RWPE1 (cell line): ENCODE measurements at places on chromosomes 12 and 14.
A peak's percentile ranks its signal among the peaks of the same experiment; 100 is the strongest.

GRCh38 chr12:80170915-80171314, 71.6 kb downstream of the OTOGL start:
- DNase-seq: no peak

DNA sequence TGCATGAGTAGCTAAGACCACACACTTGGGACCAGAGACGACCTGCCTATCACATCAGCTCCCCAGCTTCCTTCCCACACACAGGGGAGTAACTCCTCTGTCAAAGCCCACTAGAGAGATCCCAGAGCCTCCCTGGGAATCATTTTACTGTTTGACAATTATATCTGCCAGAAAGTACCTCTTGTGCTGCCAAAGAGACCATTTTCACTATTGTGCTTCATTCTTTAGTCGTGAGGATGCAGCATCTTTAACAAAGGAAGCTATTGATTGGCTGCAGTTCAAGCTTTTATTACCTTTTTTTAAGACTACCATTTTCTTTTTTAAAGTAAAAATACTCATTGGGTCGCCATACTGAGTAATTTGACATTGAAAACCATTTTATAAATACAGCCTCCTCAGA, 194.5 kb upstream of the RGS6 start:
- DNase-seq: no peak

DNA sequence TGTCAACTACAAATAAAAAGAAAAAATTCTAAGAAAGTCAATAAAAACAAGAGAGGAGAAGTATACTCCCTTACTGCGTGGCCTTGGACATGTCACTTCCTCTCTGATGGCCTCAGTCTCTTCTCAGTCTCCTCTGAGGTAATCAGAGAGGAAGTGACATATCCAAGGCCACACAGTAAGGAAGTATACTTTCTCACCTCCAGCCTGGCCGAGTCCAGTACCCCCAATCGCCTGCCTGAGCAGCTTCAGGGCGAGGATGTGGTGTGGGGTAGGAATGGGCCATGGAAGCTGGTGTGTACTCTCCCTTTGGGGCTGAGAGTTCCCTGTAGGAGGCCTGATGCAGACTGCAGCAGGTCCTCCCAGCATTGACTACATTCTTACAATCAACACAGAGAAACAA, 15.8 kb downstream of the VDR start:
- DNase-seq: no peak

- DNase-seq: no peak
Measured at GRCh38 chr12:93363841-93364297, 13.9 kb upstream of the NUDT4 start.

DNA sequence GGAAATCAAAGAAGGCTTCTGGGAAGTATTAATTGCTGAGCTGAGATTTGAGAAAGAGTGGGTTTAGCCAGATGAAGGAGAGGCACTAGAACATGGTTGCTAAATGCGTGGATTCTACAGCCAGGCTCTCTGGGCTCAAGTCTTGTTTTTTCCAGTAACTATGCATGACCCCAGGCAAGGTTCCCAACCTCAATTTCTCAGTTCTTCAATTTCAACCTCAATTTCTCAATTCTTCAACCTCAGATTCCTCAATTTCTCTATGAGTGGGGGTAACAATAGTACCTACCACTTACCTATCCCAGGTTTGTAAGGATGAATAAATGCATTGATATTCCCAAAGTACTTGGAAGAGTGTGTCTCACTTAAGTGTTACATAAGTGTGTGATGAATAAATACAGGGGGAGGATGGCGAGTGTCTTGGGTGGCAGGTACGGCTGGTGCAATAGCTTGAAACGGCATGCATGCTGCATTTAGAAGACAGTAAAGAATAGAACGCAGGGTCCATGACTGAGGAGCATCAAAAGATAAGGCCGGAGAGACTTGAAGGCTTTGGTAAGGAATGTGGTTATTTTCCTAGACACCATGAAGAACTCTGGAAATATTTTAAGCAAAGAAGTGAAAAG, 149.1 kb upstream of the ATP2B1 start:
- DNase-seq: no peak

DNA sequence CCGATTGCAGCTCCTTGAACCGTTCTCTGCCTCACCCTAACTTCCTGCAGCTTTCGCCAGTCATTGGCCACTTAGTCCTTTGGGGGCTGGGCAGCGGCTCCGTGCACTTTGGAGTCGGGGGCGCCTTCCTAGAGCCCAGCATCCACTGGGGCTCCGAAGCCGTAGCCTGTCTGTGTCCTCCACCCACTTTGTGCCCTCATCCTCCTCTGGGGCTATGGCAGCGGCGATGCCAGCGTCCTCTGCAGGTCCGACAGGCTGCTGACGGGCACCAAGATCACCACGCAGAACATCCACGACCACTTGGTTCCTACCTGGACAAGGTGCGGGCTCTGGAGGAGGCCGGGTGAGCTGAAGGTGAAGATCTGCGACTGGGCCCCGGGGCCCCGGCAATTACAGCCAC, 11.8 kb upstream of the A2M start:
- DNase-seq: no peak

DNA sequence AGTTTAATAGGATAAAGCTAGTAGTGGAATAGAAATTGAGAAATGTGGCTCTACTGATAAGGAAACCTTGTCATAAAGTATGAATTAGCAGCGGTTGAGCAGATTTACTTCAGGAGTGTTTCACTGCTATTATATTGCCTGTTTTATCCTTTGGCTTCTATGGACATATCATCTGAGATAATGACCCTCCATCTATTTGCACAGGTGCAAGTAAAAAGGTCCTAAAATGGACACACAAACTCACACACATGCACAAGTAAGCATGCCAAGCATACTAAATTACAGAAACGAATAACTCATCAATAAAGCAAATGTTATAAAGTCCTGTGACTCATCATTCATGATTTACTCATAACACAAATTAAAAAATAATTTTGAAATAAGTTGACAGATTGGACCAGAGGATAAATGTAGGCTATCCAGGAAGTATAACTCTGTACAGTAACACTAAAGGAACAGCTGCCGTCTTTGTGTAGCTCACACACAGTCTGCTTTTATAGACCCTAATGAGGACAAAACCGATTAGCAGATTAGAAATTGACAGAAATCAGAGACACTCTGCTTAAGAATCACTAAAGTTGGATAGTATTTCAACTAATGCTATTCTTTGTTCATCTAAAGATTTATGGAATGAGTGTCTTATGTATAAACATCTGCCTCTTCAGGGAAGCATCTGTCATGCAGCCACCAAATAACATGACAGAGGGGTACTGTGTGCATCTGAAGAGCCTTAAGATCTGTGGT, 73.9 kb downstream of the SYT1 start:
- no peak for DNase-seq

DNA sequence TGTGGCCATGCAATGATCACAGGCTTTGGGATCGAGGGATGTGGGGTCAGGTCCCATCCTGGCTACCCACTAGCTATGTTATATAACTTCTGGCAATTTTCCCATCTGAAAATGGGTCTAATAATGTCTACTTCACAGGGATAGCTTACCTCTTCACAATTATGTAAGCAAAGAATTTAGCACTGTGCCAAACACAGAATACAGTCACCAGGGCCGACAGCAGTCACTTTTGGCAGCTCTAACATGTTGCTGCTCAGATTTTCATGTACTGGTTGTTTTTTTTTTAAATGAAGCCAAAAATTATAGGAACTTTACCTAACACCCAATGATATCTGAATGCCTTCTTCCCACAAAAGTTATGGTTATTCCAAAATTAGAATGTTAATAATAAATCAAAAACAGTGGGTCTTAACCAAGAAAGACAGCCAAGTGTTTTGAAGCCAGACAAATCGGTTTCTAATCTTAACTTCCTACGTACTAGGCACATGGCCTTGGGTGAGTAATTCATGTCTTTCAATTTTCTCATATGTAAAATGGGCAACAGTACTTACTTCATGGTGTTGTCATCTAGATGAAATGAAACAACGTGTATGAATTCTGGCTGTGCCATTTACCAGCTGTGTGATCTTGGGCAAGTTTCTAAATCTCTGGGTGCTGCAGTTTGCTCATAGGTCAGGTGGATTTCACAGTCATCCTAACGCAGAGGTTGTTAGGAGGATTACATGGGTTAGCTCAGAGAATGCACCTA, 13.0 kb upstream of the PCED1B start:
- no peak for DNase-seq

- no peak for DNase-seq
Measured at GRCh38 chr14:82070040-82070439, 536.4 kb upstream of the SEL1L start.

GRCh38 chr14:103492156-103492925, 30.3 kb downstream of the CKB start:
- DNase-seq: no peak

DNA sequence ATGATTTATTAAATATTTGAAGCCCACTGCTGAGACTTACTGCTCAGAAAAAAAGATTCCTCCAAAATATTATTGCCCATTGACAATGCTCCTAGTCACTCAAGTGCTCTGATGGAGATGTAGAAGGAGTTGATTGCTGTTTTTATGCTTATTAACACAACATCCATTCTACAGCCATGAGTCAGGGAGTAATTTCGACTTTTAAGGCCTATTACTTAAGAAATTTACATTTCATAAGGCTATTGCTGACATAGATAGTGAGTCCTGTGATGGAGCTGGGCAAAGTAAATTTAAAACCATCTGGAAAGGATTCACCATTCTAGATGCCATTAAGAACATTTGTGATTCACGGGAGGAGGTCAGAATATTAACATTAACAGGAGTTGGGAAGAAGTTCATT, 5.2 kb downstream of the KCNJ8 start:
- no peak for DNase-seq

DNA sequence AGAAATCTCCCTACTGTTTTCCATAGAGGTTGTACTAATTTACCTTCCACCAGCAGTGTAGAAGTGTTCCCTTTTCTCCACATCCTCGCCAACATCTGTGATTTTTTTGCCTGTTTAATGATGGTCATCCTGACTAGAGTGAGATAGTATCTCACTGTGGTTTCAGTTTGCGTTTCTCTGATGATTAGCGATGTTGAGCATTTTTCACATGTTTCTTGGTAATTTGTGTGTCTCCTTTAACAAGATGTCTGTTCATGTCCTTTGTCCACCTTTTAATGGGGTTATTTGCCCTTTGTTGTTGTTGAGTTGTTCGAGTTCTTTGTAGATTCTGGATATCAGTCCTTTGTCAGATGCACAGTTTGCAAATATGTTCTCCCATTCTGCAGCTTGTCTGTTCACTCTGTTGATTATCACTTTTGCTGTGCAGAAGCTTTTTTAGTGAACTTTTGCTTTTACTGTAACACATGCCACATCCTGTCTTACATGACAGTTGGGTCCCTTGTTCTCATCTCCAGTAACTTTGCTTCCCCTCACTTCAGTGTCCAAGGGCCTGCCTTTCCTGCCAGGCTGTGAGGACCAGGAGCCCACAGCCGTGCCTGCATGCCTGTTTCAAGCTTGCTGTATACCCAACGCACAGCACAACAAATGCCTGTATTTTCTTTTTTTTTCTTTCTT, 64.9 kb downstream of the SPRING1 start:
- no peak for DNase-seq

GRCh38 chr12:42767998-42768397, 178.5 kb upstream of the PRICKLE1 start:
- DNase-seq: no peak

DNA sequence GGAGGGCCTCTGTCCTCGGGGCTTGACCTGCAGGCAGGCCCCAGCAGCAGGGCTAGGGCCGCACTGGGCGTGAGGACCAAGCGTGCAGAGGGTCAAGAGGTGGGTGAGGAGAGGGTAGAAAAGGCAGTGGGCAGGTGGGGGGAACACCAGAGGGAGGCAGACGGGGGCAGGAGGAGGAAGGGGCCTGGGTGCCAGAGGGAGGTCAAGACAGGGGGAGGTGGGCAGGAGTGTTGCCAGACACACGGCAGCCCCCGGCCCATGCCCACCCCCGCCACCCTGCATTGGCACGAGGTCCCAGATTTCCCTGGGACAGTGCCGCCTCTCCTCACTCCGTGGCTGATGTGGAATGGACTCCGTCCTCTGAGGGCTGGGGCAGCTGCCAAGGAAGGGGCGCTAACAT, 8.2 kb downstream of the TMEM121 start:
- DNase-seq: no peak

- no peak for DNase-seq
Measured at GRCh38 chr12:95147866-95148265, 69.4 kb downstream of the FGD6 start.

DNA sequence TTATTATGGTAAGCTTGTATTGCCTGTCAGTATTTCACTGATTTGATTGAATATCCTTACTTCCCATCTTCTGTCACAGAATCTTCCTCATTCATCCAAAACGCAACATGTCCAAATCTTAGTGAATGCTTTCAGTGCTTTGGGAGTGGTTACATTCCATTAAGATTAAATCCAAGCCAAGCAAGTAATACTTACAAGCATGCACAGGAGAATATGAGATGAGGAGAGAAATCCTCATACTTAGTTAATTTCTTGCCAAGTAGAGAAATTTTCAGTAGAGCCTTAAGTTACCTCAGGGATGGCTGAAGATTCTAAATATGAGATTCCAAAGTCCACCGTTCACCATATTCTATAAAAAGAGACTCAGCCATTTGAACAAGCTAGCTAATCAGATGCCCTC, 316.0 kb downstream of the RAD51B start:
- no peak for DNase-seq

- no peak for DNase-seq
Measured at GRCh38 chr12:94980577-94980976, 22.9 kb downstream of the NDUFA12 start.

GRCh38 chr14:81330619-81331122, 69.5 kb downstream of the STON2 start:
- DNase-seq: peak; percentile 84

DNA sequence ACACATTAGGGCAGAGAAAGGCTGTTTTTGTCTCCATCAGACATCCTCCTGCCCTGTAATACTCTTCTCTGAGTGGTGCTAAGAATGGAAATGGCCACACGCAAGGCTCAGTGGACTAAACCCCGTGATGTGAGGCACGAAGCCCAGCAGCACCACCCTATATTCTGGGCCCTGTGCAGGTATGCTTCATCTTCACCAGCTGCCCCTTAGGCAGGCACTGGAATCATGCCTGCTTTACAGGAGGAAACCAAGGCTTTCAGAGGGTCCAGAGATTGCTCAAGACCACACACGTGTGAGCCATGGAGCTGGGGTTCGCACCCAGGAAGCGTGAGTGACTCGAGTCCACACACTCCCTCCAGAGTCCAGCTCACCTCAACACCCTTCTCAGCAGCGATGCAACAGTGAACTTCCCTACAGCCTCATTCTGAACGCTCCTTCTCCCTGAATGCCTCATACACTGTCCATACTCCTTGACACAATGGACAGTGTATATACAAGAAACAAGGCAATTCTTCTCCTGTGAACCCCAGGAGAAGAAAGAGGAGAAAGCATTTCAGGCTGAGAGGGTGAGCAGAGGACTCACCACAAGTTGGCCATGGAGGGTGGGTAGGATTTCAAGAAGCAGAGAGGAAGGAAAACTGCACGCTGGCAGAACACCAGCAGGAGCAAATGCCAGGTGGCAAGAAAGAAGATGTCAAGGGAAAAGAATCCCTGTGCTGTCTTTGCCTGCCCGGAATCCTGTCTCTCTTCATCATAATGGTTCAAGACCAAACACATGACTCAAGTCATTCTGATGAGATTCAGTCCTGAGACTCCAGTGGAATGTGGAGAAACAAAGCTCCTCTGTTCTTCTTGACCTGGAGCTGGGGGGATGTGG, 39.1 kb downstream of the NT5DC3 start:
- peak; percentile 31 for DNase-seq

- no peak for DNase-seq
Measured at GRCh38 chr14:71206123-71206522, 298.9 kb downstream of the PCNX1 start.
